ENCODE measurements at places on chromosomes 3 and 15.
A peak's percentile ranks its signal among the peaks of the same experiment; 100 is the strongest.

GRCh38 chr3:105431200-105431599, 64.5 kb downstream of the ALCAM start:
- H3K36me3 ChIP-seq: peaks cover 6% of the 10 kb centered on the region
- H3K4me3 ChIP-seq: no peak overlapping the region
- H3K27me3 ChIP-seq: no peaks in the 10 kb centered on the region

DNA sequence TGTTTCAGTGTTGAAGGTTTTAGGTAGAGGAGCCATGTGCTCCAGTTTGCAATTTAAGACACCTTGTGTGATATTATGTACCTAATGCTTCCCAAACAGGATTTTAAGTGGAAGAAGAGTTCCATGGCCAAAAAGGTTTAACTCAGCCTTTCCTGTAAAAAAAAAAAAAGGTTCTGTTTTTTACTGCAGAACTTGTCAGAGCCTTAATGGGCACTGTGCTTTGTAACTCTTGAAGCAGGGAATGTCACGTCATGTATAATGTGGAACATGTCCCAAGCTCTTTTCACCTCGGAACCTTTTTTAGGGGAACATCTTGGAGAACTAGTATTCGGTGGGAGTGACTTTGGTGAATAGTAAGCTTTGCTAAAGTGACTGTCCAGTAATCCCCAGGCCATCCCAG, 31.6 kb downstream of the PSMD6 start:
- no peak for DNase-seq
- peaks cover 45% of the 10 kb centered on the region for H3K36me3 ChIP-seq
- no peak overlapping the region for H3K4me3 ChIP-seq
- H3K27me3 ChIP-seq: no peaks in the 10 kb centered on the region
- H3K4me1 ChIP-seq: no peaks in the 10 kb centered on the region

DNA sequence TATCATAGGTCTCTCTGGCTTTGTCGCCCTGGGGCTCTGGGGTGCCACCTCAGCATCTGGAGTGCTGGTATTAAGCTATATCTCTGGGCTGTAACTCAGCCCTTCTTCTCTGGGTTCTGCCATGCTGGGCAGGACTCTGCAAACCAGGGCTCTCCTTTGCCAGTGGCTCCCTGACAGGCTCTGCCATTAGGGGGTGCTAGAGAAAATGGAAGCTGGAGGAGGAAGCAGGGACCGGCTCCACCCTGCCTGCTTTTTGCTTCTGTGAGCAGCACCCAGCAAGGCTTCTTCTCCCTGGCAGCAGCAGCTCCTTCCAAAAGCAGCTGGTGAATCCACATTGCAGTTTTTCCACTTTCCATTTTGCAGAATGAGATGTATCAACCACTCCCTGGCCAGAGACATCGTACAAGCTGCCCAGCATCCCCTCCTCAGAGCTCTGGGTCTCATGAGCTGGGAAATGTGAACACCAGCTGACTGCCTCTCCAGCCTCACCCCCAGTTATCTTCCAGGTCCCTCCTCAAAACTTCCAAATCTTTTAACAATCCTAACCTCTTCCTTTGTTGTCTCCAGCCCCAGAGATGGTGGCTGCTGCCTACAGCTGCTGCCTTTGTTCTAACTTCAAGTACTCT, 165.0 kb downstream of the ABHD5 start:
- peak; percentile 37 for DNase-seq
- H3K27me3 ChIP-seq: peaks cover 27% of the 10 kb centered on the region
- no peaks in the 10 kb centered on the region for H3K36me3 ChIP-seq
- H3K4me3 ChIP-seq: no peak overlapping the region
- H3K27ac ChIP-seq: no peak overlapping the region

GRCh38 chr3:143060906-143061305, 58.7 kb upstream of the CHST2 start:
- no peaks in the 10 kb centered on the region for H3K27me3 ChIP-seq
- peak overlapping the region; percentile 45 for H3K27ac ChIP-seq
- H3K36me3 ChIP-seq: peaks cover 9% of the 10 kb centered on the region

GRCh38 chr15:99439524-99439835, 126.3 kb upstream of the MEF2A start:
- DNase-seq: no peak
- H3K27me3 ChIP-seq: no peaks in the 10 kb centered on the region
- no peak overlapping the region for H3K27ac ChIP-seq

GRCh38 chr3:51382947-51383578, 2.0 kb upstream of the MANF start:
- peak overlapping the region; percentile 37 for H3K4me3 ChIP-seq
- H3K27ac ChIP-seq: no peak overlapping the region
- no peak for DNase-seq
- H3K36me3 ChIP-seq: peaks cover 9% of the 10 kb centered on the region
- H3K4me1 ChIP-seq: peaks cover 22% of the 10 kb centered on the region
- H3K27me3 ChIP-seq: no peaks in the 10 kb centered on the region

DNA sequence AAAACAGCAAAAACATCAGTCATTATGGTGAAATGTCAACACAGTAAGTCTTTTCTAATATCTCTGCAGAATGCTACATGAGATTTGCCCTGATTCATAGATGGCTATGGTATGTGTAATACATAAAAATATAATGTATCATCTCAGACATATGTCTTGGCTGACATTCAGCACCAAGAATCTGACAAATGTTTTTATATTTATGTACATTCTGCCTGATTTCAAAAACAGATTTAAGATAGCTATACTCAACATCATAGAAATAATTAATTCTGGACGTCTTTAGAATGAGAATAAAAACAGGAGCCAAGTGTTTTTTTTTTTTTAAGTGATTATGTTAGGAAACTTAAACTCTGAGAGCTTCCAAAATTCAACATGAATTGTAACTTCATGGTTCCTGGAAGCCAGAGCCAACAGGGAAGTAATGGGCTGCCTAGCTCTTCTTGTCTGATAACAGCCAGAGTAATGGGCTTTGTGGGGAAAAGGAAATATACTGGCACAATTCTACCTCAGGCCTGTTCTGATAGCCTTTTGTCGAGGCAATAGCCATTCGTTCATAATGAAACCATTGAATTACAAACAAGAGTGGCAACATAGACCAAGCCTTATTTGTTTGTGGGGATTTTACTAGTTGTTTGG, 184.4 kb downstream of the VGLL4 start:
- peaks cover 22% of the 10 kb centered on the region for H3K36me3 ChIP-seq
- no peaks in the 10 kb centered on the region for H3K27me3 ChIP-seq
- H3K27ac ChIP-seq: no peak overlapping the region

- DNase-seq: no peak
- H3K4me3 ChIP-seq: no peak overlapping the region
- no peaks in the 10 kb centered on the region for H3K4me1 ChIP-seq
- no peaks in the 10 kb centered on the region for H3K36me3 ChIP-seq
- H3K27ac ChIP-seq: no peak overlapping the region
- no peaks in the 10 kb centered on the region for H3K27me3 ChIP-seq
Measured at GRCh38 chr15:72146934-72147333, 28.7 kb downstream of the SENP8 start.

GRCh38 chr15:70379134-70379533, 281.4 kb upstream of the TLE3 start:
- peaks cover 6% of the 10 kb centered on the region for H3K4me1 ChIP-seq
- peaks cover 6% of the 10 kb centered on the region for H3K27me3 ChIP-seq
- no peak overlapping the region for H3K4me3 ChIP-seq
- H3K27ac ChIP-seq: no peak overlapping the region
- no peak for DNase-seq
- H3K36me3 ChIP-seq: no peaks in the 10 kb centered on the region

GRCh38 chr3:414063-414462, 217.5 kb downstream of the CHL1 start:
- H3K4me1 ChIP-seq: no peaks in the 10 kb centered on the region
- peaks cover 8% of the 10 kb centered on the region for H3K27me3 ChIP-seq
- DNase-seq: no peak
- no peak overlapping the region for H3K4me3 ChIP-seq
- no peaks in the 10 kb centered on the region for H3K36me3 ChIP-seq

- H3K4me1 ChIP-seq: no peaks in the 10 kb centered on the region
- no peak for DNase-seq
- H3K4me3 ChIP-seq: no peak overlapping the region
- H3K27ac ChIP-seq: no peak overlapping the region
- no peaks in the 10 kb centered on the region for H3K36me3 ChIP-seq
- peaks cover 17% of the 10 kb centered on the region for H3K27me3 ChIP-seq
Measured at GRCh38 chr3:184506561-184506991, 55.0 kb upstream of the EPHB3 start.

DNA sequence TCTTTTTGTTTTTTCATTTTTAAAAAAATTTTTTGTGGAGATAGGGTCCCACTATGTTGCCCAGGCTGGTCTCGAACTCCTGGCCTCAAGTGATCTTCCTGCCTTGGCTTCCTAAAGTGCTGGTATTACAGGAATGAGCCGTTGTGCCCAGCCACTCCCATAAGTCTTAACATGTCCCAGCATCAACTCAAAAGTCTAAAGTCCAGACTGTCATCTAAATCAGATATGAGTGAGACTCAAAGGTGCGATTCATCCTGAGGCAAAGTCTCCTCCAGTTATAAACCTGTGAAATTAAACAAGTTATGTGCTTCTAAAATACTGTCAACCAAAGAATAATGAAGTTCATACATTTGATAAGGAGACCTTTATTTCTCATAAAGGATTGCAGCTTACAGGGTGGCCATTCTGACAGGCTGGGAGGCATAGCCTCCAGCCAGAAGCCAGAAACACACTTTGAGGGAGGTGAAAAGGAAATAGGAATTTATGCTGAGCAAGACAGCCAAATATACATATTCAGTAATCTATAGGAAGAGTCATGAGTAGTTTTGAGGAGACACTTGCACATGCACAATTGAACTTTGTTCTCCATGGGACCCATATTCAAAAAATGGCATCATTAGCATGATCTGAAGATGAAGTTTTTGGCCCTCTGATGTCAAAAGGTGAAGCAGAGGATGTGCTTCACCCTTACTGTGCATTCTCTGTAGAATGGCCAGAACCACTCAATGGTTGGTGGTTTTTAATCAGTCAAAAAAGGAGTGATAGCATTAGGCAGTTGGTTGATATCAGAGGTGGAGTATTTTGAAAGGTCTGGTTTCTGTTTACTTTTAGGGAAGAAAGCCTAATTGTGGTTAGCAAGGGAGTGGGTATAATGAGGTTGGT, 11.0 kb upstream of the ZNF662 start:
- no peak for DNase-seq
- H3K4me3 ChIP-seq: no peak overlapping the region
- H3K27me3 ChIP-seq: peaks cover 8% of the 10 kb centered on the region
- H3K27ac ChIP-seq: no peak overlapping the region
- H3K36me3 ChIP-seq: no peaks in the 10 kb centered on the region
- no peaks in the 10 kb centered on the region for H3K4me1 ChIP-seq

GRCh38 chr15:58190419-58190818, 52.2 kb downstream of the AQP9 start:
- H3K4me1 ChIP-seq: no peaks in the 10 kb centered on the region
- H3K4me3 ChIP-seq: no peak overlapping the region
- H3K36me3 ChIP-seq: no peaks in the 10 kb centered on the region

GRCh38 chr15:48109856-48110531, 10.8 kb upstream of the SLC24A5 start:
- peaks cover 22% of the 10 kb centered on the region for H3K27me3 ChIP-seq
- H3K27ac ChIP-seq: no peak overlapping the region
- no peak overlapping the region for H3K4me3 ChIP-seq
- no peaks in the 10 kb centered on the region for H3K4me1 ChIP-seq
- no peaks in the 10 kb centered on the region for H3K36me3 ChIP-seq
- no peak for DNase-seq

DNA sequence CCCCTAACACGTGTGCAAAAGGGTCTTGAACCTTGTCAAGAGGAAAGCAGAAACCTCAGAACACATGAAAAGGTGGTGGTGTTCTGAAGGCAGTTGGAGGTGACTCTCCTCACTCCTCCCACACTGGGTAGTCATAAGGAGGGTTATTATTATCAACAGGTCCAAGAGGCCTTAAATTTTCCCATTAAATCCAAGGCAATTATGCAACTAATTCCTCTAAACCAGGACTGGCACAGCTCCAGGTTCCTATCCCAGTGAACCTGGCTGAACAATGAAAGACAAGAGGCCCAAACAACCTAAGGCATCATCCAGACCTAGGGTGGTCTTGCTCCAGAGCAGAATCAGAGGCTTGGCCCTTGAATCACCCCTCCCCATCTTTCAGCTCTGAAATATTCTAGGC, 15.0 kb downstream of the MYLK start:
- DNase-seq: no peak
- no peaks in the 10 kb centered on the region for H3K4me1 ChIP-seq
- H3K27me3 ChIP-seq: peaks cover 2% of the 10 kb centered on the region
- H3K36me3 ChIP-seq: no peaks in the 10 kb centered on the region
- H3K27ac ChIP-seq: no peak overlapping the region

DNA sequence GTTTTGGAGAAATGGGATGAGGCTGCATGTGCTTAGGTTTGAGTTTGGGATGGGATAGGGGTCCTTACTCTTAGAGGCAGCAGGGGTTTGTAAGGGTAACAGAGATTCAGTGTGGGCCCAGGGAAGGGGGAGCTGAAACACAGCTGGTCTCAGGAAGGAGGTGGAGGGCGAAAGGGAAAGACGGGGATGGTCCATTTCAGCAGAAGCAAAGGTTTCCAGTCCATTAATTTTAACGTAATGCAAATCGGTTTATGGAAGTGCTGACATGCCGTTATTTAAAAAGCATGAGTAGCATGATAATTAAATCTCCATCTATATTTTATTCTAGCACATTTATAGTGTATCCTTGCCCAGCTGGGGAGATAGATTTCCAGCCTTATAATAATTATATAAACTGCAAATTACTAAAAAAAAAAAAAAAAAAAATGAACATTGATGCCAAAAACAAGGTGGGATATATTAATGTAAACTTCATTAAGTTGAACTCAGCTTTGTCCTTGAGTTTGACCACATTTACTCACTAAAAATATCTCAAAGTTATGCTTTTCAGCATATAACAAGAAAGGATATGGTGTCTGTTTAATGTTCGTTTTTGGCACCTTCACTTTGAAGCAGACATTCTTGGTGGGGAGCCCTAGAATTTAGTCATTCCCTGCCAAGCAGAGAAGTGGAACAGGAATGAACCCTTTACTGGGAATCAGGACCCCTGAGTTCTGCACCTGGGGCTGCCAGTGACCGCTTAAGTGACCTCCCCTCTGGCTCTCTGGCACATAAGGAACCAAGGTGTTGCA, 234.7 kb downstream of the THSD4 start:
- no peak overlapping the region for H3K27ac ChIP-seq
- no peak overlapping the region for H3K4me3 ChIP-seq
- no peaks in the 10 kb centered on the region for H3K36me3 ChIP-seq
- DNase-seq: no peak

- no peak for DNase-seq
- no peaks in the 10 kb centered on the region for H3K36me3 ChIP-seq
- H3K4me3 ChIP-seq: no peak overlapping the region
- H3K27me3 ChIP-seq: peaks cover 17% of the 10 kb centered on the region
- H3K27ac ChIP-seq: no peak overlapping the region
- H3K4me1 ChIP-seq: peaks cover 3% of the 10 kb centered on the region
Measured at GRCh38 chr15:94606286-94606685, 374.9 kb downstream of the MCTP2 start.

DNA sequence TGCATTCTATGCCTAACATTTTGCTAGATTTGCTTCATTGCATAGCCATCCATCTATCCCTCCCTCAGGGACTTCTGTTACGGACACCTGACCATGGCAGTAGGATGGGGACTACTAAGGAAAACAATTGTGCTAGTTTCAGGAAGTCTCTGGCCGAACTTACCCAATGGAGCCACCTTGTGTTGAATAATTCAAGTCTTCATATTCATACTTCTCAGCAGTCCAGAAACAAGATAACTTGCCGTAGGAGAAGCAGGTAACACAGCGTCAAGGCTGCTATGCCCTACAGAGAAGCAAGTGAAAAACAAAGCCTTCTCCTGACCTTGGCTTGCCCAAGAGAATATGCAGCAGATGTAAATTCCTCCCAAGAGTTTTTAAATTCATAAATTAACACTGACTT, 685.3 kb downstream of the GRM7 start:
- H3K27ac ChIP-seq: no peak overlapping the region
- no peaks in the 10 kb centered on the region for H3K27me3 ChIP-seq
- H3K4me3 ChIP-seq: no peak overlapping the region
- H3K4me1 ChIP-seq: no peaks in the 10 kb centered on the region

Measured in memory B cell (primary cell).